ENCODE measurements at places on chromosomes 2 and 18. TPM values are rescaled to one million over a fixed set of nuclear protein-coding genes. Genes with fewer than 3 reads are reported as not detected.

GRCh38 chr2:120469426-120469825 lies 123.5 kb downstream of the INHBB start:
- no peak for DNase-seq

DNA sequence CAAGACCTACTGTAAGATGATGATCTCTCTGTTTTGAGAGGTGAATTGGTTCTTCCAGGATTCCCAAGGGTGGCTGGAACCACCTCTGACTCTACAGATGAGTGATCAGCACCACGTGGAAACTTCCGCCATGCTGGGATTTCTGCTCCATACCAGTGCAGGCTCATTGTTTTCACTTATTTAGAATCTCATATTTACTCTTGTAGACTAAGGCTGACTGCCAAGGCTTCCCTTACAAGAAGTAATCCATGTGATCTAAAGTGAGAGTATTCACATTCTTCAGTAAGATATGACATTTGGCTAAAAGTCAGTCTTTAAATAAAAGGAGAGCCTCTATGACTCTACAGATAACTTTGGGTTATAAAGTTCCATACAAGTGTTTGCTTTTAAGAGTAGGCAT lies 322.9 kb upstream of the RAB12 start:
- DNase-seq, result no peak

- no peak for DNase-seq
Observed at GRCh38 chr2:190922376-190922775, 41.8 kb downstream of the GLS start.

Gene DSG3
- total RNA-seq, result 1.0 TPM

Gene SLC4A5
- total RNA-seq, result 3.8 TPM

GRCh38 chr18:28875059-28875458 lies 698.1 kb upstream of the CDH2 start:
- DNase-seq, result no peak

- DNase-seq, result no peak
Observed at GRCh38 chr2:121735518-121736074, 1.1 kb downstream of the NIFK start.

- DNase-seq, result no peak
Observed at GRCh38 chr2:99504844-99505584, 15.2 kb upstream of the REV1 start.

Gene ALPG
- total RNA-seq, result not detected

Gene ASB18
- not detected for total RNA-seq

- DNase-seq, result no peak
Observed at GRCh38 chr2:224400886-224401632, 848 bp downstream of the FAM124B start.

Gene GRB14
- 5.8 TPM for total RNA-seq
